Dermis blood vessel endothelial cell (primary cell): ENCODE measurements at places on chromosomes 16 and 17.

GRCh38 chr17:76270770-76271668 lies 5.9 kb downstream of the UBALD2 start:
- no peak for DNase-seq

- DNase-seq: no peak
Measured at GRCh38 chr16:28010671-28011070, 52.8 kb downstream of the GSG1L start.

- DNase-seq: no peak
Measured at GRCh38 chr16:88800277-88800592, 3.4 kb upstream of the CDT1 start.

- no peak for DNase-seq
Measured at GRCh38 chr17:75205793-75206163, 299 bp downstream of the NUP85 start.

GRCh38 chr17:68701046-68701445 lies 99.9 kb upstream of the FAM20A start:
- DNase-seq: no peak
